ENCODE measurements at places on chromosomes 1 and 21.

- DNase-seq = no peak
Observed at GRCh38 chr1:9706178-9706577, 54.6 kb downstream of the PIK3CD start.

GRCh38 chr1:166253076-166253779 is 86.4 kb upstream of the FAM78B start:
- no peak for DNase-seq

GRCh38 chr1:55062801-55063576 is 23.6 kb downstream of the PCSK9 start:
- no peak for DNase-seq

DNA sequence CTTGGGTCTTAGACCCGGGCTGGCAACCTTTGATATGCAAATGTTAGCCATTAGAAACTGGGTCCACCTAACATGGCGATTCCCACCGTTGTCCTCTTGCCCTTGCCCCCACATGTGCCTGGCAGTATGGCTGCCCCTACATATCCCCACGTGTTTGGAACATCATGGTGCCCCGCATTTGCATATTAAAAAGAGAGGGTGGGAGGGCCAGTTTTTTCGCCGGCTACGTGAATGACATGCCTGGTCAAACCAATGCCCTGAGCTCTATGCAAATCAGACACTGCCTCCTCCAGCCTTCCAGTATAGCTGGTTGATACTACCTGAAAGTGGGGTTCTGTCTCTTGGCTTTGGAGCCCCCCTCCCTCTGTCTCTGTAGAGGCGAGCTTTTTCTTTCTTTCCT is 133.0 kb downstream of the CDC42BPA start:
- no peak for DNase-seq

- no peak for DNase-seq
Observed at GRCh38 chr1:29876441-29876840, 640.1 kb downstream of the PTPRU start.

DNA sequence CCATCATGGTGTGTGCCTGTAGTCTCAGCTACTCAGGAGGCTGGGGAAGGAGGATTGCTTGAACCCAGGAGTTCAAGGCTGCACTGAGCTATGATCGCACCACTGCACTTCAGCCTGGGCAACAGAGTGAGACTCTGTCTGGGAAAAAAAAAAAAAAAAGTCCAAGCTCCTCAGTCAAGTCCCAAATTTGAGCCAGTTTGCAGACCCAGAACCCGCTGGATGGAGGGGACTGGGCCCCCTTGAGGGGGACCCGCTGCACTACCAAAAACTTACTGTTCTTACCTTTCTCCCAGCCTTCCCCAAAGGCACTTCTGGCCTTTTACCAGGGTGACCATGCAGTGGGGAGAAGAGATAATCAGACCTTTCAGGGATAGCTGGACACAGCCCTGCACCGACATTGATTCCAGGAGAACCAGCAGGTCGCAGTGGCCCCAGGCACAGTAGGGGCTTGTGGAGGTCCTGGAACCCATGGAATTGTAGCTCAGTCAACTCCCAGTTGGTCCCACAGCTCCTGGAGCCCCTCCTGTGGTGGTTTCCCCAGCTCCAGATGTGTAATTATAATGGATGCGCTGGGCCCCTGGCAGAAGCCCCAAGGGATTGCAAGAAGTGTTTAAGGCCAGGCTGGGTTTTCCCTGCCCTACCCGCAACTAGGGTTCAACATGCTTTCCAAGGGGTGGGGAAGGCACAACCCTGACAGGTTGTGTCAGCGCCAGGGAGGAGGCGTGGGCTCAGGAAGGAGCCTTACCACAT is 4.1 kb upstream of the WNT9A start:
- DNase-seq = no peak

GRCh38 chr1:54716299-54717047 is 812 bp downstream of the TTC4 start:
- no peak for DNase-seq

DNA sequence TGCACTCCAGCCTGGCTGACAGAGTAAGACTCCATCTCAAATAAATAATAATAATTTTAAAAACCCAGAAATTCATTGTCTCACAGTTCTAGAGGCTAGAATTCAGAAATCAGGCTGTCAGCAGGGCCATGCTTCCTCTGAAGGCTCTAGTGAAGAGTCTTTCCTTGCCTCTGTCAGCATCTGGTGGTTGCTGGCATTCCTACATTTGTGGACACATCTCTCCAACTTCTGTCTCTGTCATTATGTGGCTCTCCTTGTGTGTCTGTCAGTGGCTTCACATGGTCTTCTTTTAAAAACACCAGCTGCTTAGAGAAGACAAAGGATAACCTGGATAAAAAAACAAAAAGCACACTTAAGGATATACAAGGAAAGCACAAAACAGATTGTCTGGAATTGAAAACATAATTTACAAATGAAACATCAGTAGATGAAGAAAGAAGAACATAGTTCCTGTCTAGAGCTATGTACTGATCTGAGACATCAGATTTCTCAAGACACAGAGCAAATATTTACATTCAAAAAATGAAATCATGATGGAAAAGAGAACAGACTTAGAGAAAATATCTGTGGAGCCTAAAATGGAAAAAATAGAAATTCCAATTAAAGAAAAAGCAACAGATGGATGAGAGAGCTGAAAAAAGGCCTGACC is 32.7 kb upstream of the ASB17 start:
- DNase-seq = no peak

DNA sequence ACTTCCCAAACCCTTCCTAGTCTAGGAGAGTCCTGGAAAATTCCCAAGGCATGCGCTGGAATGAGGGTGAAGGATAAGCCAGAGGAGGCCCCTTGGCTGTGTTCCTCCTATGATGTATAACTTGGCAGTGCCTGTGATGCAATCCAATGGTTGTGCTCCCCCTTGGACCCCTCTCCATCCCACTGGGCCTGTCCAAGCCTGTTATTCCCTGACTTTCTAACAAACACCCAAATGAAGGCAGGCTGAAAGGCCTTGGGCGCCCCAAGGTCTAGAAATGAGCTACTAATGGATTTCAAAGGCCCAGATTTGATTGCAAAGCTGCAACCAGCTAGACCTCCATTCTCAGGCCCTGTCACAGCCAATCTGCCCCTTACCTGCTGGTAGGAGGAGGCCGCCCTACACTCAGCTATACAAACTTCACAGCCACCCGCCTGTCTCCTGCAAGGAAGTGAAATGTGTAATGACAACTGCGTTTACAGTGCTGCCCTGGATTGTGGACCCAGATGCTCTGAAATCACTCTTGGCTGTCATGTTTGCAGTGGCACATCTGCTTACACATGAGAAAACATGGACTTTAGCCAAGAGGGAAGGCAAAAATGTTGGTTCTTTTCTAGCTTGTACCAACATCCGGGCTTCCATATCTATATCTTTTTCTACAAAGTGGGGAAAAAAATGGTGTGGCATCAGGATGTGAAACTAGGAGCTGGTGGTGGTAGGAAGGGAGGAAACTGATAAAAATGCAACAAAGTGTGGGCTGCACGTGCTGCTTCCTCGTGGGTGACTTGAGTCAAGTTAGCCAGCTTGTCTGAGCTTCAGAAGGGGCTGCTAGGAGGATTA is 130.4 kb downstream of the TRABD2B start:
- DNase-seq = no peak

- DNase-seq = no peak
Observed at GRCh38 chr1:117147856-117148588, 26.5 kb upstream of the TRIM45 start.

DNA sequence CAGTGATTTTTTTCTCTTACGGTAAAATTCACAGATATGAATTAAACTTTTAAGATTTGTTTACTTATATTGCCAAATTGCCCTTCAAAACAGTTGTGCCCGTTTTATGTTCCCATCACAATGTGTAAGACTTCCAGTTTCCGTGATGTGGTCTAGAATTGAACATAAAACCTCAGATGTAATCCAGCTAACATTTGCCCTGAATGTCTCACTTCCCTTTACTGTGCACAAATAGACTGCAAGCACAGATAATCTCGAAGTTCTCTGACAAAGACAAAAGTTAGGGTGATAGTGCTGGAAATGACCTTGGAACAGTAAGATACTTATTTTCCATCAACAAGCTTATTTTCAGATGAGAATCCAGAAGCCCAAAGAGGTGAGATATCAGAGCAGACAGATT is 177.5 kb downstream of the ZZZ3 start:
- no peak for DNase-seq

GRCh38 chr1:97693601-97694000 is 227.2 kb downstream of the DPYD start:
- DNase-seq = no peak

DNA sequence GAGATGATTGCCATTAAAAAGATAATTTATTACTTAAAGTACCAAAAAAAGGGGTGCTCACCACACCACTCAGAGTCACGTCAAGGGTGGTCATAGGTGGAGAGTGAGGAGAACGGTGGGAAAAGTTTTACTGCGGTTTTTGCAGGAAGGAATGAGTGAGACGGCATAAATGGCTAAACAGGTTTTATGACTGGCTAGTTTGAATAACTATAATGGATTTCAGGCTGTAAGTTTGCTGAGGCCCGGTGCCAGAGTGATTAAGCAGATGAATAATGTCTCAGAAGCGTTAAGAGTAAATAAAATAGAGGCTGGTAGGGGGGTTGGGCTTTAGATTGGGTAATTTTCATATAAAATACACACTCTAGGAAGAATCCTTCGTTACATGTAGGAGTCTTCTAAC is 1337.8 kb downstream of the AMY1C start:
- no peak for DNase-seq

GRCh38 chr1:212994926-212995325 is 20.7 kb downstream of the ANGEL2 start:
- DNase-seq = no peak

GRCh38 chr1:44945967-44946366 is 40.4 kb downstream of the EIF2B3 start:
- no peak for DNase-seq

- DNase-seq = no peak
Observed at GRCh38 chr1:150826299-150826698, 18.2 kb upstream of the CTSK start.

DNA sequence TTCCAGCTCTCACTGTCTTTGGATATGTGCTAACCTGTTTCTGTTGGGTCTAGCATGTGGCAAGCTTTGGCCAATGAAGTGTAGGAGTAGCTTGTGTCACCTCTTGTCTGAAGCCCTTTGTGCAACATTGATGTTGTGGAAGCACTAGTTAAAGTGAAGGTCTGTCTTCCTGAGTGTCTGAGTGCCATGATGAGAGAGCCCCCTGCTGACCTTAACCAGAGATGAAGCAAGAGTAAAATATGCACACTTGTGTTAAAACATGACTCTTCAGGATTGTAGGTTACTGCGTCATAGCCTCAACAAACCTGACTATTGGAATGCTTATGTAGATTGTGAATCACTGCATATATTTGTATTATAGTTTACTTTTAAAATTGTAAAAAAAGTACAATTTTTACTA is 103.7 kb downstream of the NCAM2 start:
- no peak for DNase-seq

DNA sequence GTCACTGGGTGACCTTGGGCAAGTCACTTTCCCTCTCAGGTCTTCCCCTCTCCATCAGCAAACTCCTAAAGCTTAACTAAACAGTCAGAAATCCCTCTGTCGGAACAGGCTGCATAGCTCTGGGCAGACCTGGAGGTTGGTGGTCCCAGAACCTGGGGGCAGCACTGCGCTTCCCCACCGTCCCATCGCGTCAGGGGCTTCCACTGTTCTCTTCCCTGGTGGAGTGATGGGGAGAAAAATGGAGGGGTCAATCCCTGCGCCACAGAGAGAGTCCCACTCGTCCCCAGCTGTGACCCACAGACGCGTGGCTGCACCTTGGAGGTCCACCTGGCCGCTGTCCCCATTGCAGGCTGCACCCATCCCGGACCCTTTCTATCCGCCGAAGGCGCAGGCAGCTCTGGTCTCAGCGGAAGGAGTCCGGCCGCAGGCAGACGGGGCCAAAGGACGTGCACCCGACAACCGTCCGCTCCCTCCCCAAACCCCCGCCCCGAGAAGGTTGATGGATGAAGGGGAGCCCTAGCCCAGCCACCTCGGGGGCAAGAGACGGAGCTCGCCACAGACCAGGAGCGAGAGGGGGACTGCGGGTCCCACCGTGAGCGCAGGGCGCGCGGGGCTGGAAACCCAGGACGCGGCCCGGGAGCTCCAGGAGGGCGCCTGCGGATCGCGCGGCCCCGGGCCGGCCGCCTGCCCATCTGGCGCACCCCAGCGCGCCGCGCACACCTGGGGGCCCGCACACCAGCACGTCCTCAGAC is 588 bp upstream of the WNT3A start:
- DNase-seq = no peak

DNA sequence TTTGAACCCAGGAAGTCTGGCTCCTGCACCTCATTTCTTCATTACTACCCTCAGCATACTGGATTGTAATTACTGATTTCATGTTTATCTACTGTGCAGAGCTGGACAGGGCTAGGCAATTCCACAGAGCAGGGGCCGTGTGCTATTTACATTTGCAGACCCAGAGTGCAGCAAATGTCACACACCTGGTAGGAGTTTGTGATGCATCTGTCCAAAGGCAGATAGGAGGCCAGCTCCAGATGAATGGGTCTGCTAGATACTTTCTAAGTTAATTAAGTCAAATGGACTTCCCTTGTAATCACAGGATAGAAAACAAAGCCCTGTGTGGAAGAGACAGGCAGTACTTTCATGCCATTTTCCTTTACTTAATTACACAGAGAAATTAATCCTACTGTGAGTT is 46.2 kb downstream of the PGBD5 start:
- no peak for DNase-seq

GRCh38 chr1:201212056-201212455 is 21.4 kb downstream of the IGFN1 start:
- no peak for DNase-seq

- DNase-seq = no peak
Observed at GRCh38 chr1:147238053-147238902, 4.2 kb upstream of the CHD1L start.

- DNase-seq = no peak
Observed at GRCh38 chr1:160200786-160201185, 4.4 kb upstream of the PEA15 start.

DNA sequence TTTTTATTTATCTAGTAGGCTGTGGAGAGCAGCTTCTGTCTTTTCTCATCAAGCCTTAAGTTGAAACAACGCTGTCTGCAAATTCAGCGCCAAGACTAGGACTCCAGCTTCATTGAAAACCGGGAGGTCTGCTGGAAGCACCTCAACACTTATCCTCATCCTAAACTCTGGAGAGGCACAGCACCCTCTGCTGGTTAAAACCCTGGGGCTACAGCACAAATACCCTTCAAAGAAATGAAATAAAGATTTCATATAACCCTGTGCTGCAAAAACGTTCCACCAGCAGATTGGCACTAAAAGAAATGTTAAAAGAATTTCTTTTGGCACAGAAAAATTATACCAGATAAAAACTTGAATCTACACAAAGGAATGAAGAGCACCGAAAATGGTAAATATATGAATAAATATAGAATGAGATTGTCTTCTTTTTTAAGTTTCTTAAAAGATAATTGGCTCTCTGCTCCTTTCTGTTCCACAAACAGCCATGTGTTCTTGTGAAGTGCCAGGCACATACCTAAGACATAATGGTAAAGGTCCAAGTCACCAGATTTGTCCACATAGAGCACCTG is 227.7 kb upstream of the SAMSN1 start:
- peak; percentile 49 for DNase-seq

DNA sequence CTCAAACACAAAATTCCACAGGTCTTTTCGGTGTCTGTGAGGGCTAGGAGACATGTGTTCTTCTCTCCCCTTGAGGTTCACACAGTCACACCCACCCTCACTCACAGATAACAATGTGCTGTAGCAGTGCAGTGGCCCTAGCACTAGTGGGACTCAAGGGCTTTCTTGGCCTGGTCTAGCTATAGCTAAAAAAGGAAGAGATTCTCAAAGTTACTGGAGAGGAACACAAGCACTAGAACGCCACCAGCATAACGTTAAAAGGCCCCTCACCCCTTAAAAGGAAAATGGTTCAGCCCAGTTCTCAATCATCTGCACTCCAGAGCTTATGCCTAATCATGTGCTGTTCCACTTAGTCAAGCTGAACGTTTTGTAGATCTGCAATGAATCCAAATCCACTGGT is 39.5 kb downstream of the RGS8 start:
- DNase-seq = no peak

All from stimulated activated CD4-positive, alpha-beta T cell treated with anti-CD3 and anti-CD28 coated beads, Interleukin-1b, Interleukin-23, amount 100 ng/mL, for 4 hours (primary cell).